ENCODE measurements at places on chromosomes 2 and 18.

DNA sequence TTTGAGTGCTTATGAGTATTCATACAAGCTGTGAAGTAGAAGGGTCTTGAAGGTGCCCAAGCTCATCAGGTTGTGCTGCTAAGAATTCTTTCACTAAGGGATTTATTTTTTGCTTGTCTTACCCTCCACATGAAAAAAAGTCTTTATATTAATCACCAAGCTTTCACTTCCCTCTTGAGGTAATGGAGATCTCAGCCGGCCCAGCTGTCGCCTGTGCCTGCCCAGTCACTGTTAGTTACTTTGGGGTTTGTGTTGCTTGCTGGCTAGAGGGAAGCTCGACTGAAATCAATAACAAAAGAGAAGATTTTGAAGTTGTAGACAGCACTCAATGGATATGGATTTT, 21.9 kb downstream of the MC2R start:
- no peak for DNase-seq

GRCh38 chr2:64329848-64330247, 124.1 kb upstream of the LGALSL start:
- no peak for DNase-seq

- DNase-seq: no peak
These were observed 79.3 kb downstream of the SDC1 start for GRCh38 chr2:20145497-20146193.

GRCh38 chr18:31041271-31042083, 1.1 kb downstream of the DSC3 start:
- no peak for DNase-seq

DNA sequence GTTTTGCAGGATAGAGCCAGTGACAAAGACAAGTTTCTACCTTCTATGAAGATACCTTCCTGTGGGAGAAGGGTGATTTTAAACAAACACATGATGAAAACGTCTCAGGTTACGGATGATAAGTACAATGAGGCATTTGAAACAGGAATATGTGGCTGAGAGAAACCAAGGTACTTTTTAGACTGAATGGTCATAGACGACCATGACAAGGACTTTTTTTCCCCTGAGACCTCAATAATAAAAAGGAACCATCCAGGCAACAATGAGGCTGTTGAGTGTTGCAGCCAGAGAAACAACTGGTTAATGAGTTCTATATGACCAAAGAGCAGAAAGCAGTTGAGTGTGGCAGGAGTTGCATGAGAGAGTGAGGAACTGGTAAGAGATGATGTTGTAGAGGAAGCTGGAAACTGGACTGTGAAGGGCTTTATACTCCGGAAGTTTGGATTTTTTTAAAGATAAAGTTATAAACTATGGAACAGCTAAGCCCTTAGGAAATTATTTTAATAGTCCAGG, 306.1 kb upstream of the CYRIA start:
- DNase-seq: peak; percentile 56

GRCh38 chr2:65364986-65365733, 67.2 kb downstream of the SPRED2 start:
- no peak for DNase-seq

DNA sequence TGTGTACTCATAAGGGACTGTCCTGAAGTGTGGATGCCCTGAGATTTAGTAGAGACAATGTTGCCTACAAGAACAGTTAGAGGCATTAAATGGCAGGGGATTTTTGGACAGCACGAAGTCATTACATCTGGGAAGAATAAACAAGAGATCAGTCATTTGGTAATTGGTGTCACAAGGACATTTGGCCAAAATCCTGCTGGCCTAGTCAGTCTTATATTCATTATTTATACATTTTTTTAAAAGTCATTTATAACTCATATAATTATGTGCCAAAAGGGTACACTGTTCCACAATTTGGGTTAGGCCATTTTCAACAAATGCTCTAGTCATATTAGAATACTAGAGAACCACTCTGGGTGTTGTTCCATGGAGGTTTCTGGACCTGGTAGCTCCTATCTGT, 104.7 kb downstream of the LRATD1 start:
- no peak for DNase-seq

- no peak for DNase-seq
These were observed 84.1 kb upstream of the MGAT5 start for GRCh38 chr2:134169788-134170187.

DNA sequence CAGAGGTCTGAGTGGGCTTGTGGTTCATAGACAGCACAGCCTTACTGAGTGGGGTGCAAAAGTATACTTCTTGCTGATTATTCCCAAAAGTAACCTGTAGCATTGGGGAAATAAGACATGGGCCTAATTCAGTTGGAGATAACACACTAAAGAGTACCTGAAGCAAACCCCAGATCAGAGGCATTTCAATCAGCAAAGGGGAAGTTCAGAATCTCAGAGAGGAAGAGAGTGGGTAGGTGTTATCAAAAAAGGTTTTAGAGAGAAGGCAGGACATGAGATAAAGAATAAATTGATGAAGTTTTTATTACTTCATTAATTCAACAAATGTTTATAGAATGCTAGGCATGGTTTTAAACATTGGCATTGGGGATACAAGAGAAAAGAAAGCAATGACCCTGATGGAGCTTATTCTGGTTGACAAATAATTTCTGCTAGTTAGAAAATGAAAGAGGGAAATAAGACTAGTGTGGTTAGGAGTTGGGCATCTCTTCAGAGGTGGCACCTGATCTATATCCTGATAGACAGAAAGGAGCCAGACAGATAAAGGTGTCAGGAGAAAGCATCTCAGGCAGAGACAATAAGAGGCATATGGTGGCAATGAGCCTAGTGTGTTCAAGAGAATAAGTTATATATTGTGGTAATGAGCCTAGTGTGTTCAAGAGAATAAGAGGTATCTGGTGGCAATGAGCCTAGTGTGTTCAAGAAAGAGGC, 153.8 kb upstream of the SETBP1 start:
- DNase-seq: no peak

- no peak for DNase-seq
These were observed 19.2 kb downstream of the E2F6 start for GRCh38 chr2:11446733-11447248.

DNA sequence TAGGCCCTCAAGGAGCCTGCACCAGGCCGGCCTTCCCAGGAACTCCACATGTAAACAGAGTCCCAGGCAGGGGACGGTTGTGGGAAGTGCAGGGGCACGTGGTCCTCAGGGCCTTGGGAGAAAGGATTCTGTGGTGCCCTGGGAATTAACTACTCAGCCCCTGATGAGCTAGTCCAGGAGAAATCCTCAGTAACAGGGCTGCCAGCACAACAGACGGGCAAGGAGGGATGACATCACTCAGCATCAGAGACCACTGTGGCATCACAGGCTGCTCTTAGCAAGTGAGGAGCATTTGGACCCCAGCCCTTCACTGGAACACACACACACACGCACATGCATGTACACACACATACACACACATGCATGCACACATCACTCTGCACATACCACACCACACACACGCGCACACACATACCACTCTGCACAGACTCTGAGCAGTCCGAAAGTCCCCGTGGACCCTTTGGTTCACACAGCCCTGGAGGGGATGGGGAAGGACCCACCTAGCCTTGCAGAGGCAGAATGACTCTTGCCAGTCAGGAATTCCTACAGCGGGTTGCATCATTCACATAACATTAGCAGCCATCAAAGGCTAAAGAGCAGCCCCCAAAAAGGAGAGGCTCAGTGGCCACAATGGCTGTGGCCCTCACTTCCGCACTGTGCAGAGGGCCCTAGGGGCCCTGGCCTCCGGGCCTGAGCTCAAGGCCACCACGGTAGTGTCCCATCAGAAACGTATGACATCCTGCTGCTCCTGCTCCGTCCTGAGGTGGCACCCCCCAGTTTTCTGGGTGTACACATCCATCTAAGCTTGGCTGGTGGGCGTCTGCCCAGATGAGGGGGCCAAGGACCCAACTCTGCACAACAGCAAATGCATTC, 1.9 kb upstream of the NMUR1 start:
- no peak for DNase-seq

GRCh38 chr2:196289000-196289399, 117.6 kb upstream of the STK17B start:
- DNase-seq: no peak

DNA sequence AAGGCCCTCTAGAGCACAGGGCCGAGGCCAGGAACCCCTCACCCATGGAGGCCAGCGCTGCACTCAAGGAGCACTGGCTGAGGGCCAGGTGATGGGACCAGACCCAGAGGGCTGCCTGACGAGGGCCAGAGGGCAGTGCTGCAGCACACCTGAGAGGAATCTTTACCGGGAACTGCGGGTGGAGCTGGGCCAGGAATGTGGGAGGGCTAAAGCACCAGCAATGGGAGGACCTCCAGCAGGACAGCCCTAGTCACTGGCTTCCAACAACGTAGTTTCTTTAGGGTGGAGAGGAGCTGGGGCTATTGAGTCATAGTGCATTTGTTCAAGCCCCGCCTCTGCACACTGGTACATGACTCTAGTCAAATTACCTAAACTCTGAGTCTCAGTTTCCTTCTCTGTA, 143.4 kb downstream of the TMEM17 start:
- no peak for DNase-seq

DNA sequence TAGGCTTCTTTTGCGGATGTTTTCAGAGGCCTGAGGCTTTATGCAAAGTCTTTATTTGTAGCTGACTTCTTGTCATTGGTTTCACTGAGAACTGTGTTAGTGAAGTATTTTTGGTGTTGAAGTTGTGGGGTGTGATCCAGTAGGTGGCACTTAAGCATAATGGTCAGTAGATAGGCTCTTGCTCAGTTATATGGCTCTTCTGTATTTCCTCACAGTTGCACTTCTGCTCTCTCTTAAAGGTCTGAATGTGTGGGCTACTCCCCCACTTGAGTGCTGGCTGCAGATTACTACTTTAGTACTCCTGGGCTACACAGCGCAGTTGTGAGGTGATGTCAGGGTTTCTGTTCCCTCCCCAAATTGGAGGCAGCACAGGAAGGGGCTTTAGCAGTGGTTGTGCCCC, 133.8 kb upstream of the SCN7A start:
- DNase-seq: no peak

GRCh38 chr2:38381381-38382143, 4.5 kb upstream of the ATL2 start:
- no peak for DNase-seq

GRCh38 chr2:234111523-234111922, 61.0 kb downstream of the SPP2 start:
- DNase-seq: no peak

DNA sequence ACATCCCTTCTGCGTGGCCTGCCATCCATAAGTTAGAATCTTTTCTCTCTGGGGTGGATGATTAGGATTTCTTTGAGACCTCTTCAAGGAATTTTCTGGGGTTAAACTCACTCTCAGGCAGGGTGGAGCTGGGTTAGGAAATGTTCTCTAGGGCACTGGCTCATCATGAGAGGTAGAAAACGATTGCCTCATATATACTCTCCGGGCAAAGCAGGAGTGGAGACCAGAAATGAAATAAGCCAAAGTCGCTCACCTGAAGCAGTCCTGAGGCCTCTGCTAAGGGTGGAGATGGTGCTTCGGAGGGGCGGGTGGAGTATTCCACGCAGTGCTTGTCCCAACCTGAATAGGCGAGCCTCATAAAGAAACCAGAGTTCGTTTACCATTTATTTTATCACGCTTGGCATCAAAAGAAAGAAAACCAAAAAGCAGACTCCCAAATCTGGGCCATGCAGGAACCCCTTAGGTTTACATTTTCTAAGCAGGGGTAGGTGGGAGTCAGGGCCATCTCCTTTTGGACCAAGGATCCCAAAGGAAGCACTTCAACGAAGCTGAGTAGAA, 249.3 kb upstream of the MEIS1 start:
- no peak for DNase-seq

- no peak for DNase-seq
These were observed 11.7 kb downstream of the CYP26B1 start for GRCh38 chr2:72135921-72136320.

DNA sequence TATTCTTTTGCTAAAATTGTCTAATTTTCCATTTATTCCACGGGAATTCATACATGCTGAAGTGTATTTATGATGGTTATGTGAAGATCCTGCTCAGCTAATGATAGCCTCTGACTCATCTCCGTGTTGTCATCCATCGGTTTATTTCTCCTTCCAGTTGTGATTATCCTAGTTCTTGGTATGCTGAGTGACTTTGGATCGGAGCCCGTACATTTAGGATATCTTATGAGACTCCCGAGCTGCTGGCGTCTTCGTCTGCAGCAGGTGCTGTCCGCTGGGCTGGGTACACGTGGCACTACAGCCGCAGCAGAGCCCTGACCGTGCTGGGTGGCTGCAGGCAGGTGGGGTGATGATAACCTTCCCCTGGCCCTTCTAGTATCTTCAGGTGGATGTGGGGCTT, 40.1 kb upstream of the GALR1 start:
- DNase-seq: no peak

DNA sequence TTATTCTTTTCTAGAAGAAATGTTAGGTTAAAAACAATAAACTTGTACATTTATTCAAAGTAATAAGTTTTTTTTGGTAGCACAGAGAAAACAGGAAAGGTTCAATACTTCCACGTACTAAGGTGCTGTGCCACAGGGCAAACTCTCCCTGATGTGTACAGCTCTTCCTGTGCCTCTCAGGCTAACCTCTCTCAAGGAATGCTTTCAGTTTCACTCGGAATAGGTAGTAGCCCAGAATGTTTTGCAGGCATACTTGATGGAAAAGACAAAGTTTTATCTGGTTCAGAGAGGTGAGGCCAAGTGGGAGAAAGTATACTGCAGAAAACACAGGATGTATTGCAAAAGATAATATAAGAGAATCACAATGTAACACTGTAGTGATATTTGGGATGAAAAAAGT, 171.0 kb upstream of the ZFP36L2 start:
- no peak for DNase-seq

- DNase-seq: no peak
These were observed 19.5 kb upstream of the HNRNPLL start for GRCh38 chr2:38622210-38622609.

- DNase-seq: no peak
These were observed 32.2 kb downstream of the KIF5C start for GRCh38 chr2:148907085-148907785.

- DNase-seq: no peak
These were observed 128.1 kb downstream of the EIPR1 start for GRCh38 chr2:3249476-3249962.

DNA sequence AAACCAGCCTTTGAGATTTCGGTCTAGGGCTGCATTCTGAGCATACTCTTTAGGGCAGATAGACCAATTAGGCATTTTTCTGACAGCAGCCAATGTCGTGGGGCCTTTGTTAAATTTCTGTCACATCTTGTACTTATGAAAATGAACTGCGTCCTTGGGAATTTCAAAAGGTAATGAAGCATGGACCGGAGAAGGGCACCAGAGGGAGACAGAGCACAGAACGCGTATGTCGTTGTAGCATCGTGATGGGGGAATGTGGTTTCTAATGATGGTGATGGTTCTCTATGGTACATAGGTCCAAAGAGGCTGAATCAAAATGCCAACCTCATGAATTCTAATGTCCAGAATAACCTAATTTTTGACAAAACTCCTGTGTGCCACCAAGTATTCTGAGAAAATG, 483.9 kb upstream of the CRIM1 start:
- DNase-seq: no peak

GRCh38 chr2:31764169-31764568, 183.4 kb upstream of the SRD5A2 start:
- DNase-seq: no peak

Data from DMS153 (cell line).